ENCODE measurements at places on chromosomes 12 and 14. TPM values are rescaled to one million over a fixed set of nuclear protein-coding genes. Genes with fewer than 3 reads are reported as not detected.

KRT75 gene
- total RNA-seq, result not detected

DNA sequence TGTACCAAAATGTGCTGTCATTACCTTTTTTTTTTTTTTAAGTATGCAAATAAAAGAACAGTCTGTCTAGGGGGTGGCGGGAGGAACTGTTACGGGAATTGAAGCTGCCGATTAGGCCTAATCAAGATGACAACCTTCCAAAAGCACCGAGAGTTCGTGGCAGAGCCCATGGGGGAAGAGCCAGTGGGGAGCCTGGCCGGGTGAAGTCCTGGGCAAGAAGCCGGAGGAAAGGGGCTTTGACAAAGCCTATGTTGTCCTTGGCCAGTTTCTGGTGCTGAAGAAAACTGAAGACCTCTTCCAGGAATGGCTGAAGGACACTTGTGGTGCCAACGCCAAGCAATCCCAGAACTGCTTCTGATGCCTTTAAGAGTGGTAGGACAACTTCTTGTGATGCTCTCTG lies 42.6 kb downstream of the ACTN1 start:
- peak; percentile 35 for DNase-seq

TAPBPL gene
- 26.2 TPM for total RNA-seq

DNA sequence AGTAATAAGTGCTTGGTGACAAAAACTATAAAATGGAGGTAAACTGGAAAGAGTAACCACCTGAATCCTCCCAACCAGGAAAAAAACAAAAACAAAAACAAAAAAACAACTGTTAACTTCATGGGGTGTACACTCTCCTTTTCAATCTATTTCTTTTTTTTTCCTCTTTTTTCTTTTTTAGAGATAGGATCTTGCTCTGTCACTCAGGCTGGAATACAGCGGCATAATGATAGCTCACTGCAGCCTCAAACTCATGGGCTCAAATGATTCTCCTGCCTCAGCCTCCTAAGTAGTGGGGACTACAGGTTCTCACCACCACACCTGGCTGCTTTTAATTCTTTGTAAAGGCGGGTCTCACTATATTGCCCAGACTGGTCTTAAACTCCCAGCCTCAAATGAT lies 76.8 kb downstream of the PHLDA1 start:
- DNase-seq, result no peak

BDKRB1 gene
- total RNA-seq, result not detected

SCN8A gene
- 3.0 TPM for total RNA-seq

GRCh38 chr14:100285913-100286400 lies 20.3 kb downstream of the SLC25A29 start:
- DNase-seq, result no peak

DNA sequence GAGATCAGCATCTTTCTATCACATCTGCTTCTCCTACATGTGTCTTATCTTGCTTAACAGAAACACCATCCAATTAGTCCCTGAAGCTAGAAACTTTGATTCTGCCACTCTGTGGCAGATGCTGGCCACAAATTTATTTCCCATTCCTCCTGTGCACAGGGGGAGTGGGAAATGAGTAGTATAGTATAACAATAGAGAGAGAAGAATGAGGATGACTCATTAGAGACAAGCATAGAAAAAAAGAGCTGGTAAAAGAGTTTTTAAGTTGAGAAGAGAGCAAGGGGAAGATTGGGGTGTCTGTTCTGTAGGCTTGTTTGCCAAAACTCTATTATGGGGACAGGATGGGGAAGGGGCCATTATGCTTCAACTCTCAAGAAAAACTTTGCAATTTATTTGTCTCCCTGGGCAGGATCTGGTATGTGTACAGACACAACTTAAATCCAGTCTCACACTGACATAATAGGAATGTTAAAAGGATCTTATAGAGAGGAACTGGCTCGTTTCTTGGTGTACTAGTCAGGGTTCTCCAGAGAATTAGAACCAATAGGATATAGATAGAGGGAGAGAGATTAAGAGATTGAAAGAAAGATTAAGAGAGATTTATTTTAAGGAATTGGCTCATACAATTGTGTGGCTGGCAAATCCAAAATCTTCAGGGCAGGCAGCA lies 142.6 kb upstream of the CPSF6 start:
- no peak for DNase-seq

GRCh38 chr12:49912345-49913255 lies 8.9 kb upstream of the FAIM2 start:
- DNase-seq, result no peak

- no peak for DNase-seq
Observed at GRCh38 chr14:64303471-64303917, 9.3 kb upstream of the ESR2 start.

TTC9 gene
- total RNA-seq, result 0.20 TPM

DNA sequence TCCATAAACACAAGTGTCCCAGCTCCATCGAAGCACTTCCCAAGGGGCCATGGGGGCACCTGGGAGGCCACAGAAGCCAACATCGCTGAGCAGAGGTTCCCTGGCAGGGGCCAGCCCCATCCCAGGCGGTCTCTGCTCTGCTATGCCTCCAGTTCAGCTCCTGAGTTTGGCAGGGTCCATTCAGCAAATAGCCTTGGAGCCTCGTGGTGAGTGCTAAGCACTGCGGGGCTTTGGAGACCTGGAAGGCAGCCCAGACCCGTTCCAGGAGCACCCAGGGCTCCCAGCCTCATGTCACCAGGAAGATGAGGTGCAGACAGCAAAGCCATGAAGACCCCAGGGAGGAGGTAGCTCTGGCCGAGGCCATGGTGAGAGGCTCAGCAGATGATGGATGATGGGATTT lies 109.5 kb downstream of the LGMN start:
- DNase-seq, result no peak

ZNF10 gene
- 3.4 TPM for total RNA-seq

FOXG1 gene
- total RNA-seq, result not detected

ANKS1B gene
- 0.44 TPM for total RNA-seq

Data from right lobe of liver (tissue), 6 donors.